ENCODE measurements at places on chromosomes 5 and 9. TPM values are rescaled to one million over a fixed set of nuclear protein-coding genes. Genes with fewer than 3 reads are reported as not detected.

NCBP1 gene
- 47.3 TPM for polyA plus RNA-seq

SH3GL2 gene
- polyA plus RNA-seq: 4.5 TPM

NINJ1 gene
- polyA plus RNA-seq: 49.9 TPM

GRCh38 chr5:159337016-159337955 is 7.0 kb upstream of the IL12B start:
- DNase-seq: no peak

- no peak for DNase-seq
Measured at GRCh38 chr5:74587890-74588289, 52.6 kb downstream of the ENC1 start.

GRCh38 chr5:927172-928015 is 34.7 kb downstream of the TRIP13 start:
- no peak for DNase-seq

GRCh38 chr9:36191290-36191645 is 547 bp downstream of the CLTA start:
- DNase-seq: no peak

GRCh38 chr9:78578072-78578471 is 281.1 kb downstream of the PSAT1 start:
- DNase-seq: no peak

GRCh38 chr5:58582019-58582802 is 664 bp upstream of the RAB3C start:
- DNase-seq: peak; percentile 5

DNA sequence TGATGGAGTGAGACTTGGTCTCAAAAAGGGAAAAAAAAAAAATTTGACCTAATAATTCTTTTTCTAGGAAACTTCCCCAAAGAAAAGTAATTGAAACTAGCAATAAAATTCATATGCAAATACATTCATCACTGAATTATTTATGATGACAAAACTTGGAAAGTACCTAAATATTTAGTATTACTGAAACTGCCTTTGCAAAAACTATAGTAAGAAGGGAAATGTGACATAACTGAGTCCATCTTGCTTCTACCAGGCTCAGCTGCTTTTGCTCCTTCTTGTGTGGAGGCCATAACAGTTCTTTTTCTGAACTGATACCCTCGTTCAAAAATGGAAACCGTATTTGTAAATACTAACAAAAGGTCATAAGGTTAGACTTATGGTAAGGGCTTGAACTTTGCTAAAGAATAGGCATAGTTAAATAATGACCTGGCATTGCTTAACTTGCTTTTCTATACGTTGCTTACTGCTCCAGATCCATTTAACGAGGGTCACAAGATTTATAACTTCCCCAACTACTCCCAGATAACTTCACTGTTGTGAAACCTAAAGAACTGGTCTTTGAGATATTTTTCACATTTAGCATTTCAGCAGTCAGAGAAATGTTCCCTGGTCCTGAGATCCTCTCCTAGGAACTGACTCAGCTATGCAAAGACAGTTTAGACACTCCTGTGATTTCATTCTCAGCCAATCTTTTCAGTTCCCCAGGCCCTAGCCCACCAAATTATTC is 68.4 kb downstream of the CFAP95 start:
- DNase-seq: no peak

DNA sequence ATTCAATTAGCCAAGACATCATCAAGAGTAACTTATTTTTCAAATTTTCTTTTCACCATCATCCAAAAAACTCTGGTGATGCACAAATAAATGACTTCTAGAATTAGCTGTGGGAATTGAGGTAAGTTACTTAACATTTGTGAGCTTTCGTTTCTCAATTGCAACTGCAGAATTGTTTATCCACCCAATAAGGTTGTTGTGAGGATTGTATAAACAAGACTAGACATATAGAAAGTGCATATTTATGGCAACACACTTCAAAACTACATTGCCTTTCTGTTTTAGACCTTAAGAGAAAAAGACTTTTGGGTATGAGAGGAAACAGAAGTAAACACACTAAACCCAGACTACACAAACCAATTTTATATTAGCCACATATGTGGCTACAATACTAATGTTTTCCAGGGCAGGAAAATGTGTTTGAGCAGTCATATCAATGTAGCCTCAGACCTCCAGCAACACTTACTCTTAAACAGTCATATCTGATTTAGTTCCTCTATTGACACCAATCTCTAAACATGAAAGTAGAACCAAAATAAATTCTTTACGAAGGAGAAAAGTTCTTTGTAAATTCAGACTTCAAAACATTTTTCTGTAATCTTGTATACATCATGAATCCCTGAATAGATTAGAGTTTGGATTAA is 488.0 kb upstream of the CYLC2 start:
- no peak for DNase-seq

GRCh38 chr5:14574096-14574495 is 7.5 kb upstream of the OTULINL start:
- no peak for DNase-seq
